ENCODE measurements at places on chromosomes 4 and X.

GRCh38 chrX:72421797-72422196 lies 116.1 kb upstream of the CITED1 start:
- DNase-seq: no peak

- no peak for DNase-seq
Measured at GRCh38 chr4:112840061-112840460, 203.1 kb downstream of the LARP7 start.

DNA sequence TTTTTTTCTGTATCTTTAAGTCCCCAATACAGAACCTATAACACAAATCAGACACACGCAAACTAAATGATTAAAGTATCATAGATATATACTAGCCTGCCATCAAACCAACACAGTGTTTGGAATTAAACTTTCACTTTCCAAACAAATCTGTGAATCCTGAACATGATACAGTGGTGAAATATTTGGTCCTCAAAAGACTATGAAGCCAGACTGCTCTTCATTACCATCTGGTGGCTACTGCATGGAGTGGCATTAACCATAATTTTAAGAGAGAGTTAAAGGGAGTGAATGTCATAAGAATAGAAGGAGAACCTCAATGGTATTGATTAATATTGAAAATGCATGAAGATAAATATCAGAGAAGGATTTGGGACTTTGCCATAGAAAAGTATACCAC lies 9.2 kb upstream of the GABRA4 start:
- no peak for DNase-seq

DNA sequence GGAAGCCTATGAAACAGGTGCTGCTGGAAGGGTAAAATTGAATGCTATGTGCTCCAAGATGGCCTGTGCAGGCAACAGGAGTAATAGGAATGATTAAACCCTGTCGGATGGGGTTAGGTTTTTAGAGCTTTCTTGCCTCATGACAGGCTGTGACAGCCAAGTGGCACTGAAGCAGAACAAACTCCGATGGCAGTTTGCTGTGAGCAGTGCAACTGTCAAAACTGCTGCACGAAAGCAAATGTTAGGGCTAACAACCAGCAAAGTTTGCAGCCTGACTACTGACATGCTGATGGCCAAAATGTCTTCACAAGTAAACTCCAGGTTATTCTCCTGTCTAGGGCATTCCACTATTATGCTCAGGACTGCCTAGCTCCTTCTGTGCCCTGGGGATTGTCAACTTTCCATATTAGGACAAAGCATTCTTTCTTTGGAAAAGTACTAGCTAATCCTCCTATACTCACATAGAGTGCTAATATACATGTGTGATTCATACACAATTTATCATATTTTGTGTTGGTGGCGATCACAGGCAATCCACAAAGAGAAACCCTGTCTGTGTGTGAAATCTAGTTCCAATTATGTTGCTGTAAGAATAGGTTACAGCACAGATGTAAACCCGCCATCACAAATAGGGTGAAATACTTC lies 486.6 kb upstream of the TENM3 start:
- DNase-seq: no peak

GRCh38 chr4:26077756-26078155 lies 163.7 kb downstream of the SMIM20 start:
- DNase-seq: no peak

DNA sequence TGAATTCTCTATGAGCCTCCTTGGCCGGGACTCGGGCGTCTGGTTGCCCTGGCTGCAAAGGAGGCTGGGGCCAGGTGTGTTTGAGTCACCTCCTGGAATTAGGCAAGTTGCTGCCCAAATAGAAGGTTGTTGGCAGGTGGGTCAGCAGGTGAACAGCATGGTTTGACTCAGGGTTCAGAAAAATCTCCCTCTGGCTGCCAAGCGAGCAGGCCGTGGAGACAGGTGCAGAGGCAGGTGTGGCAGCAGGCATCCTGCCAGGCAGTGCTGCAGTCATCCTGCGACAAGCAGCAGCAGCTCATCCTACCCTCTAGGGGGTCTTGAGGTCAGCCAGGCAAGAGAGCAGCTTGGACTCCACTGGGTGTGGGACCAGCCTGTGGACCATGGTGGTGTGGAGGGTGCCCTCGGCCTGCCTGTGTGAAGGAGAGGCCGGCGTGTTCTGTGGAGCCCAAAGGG lies 8.2 kb downstream of the MSANTD1 start:
- no peak for DNase-seq

- no peak for DNase-seq
Measured at GRCh38 chrX:85619962-85620361, 240.5 kb upstream of the POF1B start.

GRCh38 chrX:17595456-17596035 lies 141.7 kb upstream of the SCML1 start:
- no peak for DNase-seq

GRCh38 chr4:41098093-41099048 lies 116.0 kb downstream of the APBB2 start:
- no peak for DNase-seq

- no peak for DNase-seq
Measured at GRCh38 chr4:39591290-39591689, 47.4 kb downstream of the SMIM14 start.

GRCh38 chrX:32195611-32196010 lies 1015.7 kb downstream of the DMD start:
- no peak for DNase-seq

DNA sequence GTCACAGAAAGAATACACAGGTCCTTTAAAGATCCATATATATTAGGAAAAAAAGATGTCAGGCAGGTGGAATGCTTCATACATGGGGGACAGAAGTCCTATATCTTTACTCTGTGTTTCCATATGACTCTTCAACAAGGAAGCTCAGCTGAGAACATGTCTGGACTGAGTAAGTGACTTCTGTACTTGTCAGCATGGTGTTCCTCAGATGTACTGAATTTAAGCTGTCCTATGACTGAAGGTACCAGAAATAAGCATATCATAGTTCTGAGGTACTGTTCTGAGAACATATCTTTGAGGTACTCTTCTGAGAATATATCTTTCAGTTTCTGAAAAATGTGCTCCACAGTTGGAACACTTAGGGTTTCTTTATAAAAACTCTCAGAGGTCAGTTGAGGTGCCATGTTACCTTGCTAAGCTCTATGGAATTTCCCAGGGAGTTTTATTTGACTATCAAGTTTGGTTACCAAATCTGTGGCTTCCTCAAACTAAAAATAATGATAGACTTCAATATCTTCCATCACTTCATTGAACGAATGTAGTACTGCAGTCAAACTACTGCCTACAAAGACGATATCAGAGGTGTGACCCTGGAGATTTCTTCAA lies 597.2 kb upstream of the GNPDA2 start:
- DNase-seq: no peak

DNA sequence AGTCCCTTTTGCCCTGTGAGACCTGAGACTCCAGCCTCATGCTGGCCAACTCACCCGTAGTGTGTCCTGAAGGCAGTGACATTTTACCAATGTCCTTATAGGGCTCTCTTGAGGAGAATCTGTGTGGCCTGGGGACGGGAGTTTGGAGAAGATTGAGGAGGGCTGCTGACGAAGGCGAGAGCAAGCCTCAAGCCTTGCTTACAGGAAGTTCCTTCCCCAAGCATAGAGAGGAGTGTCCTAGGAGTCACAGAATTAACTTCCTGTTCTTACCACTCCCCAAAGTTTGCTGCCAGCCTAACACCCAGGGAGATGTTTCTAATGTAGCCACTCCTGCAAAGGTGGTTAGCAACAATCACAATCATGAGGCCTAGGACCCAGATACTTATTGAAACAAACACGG lies at the start of gene NXF3:
Gene NXF3, minus strand, starts transcription at position 202 of the 400 bp plus-strand sequence. Its CDS starts 120 bp downstream, at position 82.
- DNase-seq: no peak

DNA sequence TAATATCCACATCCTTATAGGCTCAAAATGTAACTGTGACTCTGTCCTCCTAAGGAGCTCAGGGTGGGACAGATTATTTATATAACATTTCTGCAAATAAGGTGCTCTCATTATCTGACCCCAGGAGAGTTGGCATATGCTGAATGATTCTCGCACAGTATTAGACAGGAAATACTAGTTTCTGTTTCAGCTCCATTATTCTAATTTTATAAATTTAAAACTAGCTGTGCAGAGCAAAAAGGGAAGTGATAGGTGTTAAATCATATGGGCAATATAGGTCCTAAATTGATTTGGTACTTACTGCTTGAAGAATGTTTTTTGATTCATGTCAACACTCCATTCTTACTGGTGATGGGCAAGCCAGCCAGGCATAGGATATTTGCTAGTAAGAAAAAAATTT lies 141.5 kb downstream of the GLRA2 start:
- no peak for DNase-seq

DNA sequence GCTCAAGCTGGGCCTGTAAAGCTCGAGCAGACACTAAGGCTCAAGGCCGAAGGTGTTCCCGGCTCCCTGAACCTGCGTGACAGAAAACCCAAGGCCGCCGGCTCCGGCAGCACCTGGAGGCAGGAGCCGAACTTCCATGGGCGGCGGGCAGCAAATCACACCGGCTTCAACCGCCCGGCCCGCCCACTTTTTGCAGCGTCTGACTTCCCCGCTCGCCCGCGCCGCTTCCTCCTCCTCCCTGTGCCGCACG lies 940 bp upstream of the NSD2 start:
- DNase-seq: no peak

- DNase-seq: no peak
Measured at GRCh38 chr4:188960411-188961093, 821.3 kb downstream of the TRIML1 start.

- DNase-seq: no peak
Measured at GRCh38 chr4:6153874-6154273, 46.5 kb downstream of the JAKMIP1 start.

GRCh38 chr4:86048426-86048825 lies 311.4 kb downstream of the MAPK10 start:
- no peak for DNase-seq

DNA sequence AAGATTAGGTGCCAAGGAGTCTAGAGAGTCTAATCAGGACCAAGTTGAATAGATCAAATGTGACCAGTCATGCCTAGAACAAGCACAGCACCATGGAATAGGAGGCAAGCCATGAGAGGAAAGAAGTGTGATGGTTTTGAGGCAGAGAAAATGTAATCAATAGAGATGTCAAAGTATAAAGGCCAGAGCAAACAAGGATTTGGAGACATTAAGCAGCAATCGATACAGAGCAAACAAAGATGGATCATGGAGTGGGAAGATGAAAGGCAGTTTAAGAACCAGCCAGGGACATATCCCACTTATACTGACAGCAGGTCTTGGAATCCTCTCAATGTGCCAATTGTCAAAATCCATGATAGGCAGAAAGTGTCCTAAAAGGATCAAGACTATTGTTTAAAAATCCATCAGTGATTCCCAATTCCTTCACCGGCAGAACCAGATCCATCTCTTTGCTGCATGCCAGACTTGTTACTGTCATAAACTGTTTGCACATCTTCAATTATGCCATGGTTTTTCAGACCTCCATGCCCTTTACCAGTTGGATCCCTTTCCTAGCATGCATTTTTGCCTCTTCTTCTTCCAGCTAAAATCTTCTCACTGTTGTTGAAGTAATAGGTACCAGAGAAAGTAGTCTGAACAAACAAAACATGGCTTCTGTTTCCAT lies 520.7 kb upstream of the ARX start:
- DNase-seq: no peak

DNA sequence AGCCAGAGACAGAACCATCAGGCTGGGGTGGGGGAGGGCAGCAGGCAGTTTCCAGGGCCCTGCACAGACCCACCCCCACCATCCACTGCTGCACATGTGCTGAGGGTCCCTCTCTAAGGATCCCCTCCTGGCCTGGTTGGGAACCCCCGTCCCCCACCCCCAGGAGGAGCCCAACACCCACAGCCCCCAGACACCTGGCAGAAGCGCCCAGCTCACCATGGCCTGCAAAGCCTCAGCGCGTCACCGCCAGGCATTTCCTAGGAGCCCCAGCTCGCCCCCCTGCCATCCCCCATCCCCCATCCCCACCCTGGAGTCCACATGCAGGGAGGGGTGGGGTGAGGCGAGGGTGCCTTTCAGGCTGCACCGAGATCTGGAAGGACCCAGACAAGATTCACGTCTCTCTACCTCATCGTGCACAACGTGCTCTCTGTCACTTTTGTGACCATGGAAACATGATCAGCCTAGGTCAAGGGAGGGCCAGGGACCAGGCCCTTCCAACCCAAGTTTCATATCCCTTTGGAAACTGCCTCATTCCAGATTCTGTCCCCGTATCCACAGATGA lies 9.3 kb downstream of the MXD4 start:
- DNase-seq: no peak

GRCh38 chr4:182521011-182521410 lies 277.8 kb downstream of the TENM3 start:
- DNase-seq: no peak

DNA sequence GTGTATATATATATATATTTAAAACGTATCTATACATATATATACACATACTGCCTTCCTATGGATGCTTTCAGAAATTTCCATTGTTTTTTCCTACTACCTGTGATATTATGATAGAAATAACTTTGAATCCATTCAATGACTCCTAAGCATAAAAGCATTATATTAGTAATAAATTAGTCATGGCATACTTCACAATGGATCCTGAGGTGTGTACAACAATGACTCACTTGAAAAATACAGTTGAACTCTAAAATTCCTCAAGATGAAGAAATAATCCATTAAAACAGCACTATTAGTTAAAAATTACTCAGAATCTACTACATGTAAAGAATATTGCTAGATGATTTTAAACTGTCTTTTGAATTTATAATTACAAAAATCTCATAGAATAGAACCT lies 201.1 kb downstream of the STPG2 start:
- no peak for DNase-seq

- DNase-seq: no peak
Measured at GRCh38 chr4:115515366-115515765, 401.9 kb upstream of the NDST4 start.

DNA sequence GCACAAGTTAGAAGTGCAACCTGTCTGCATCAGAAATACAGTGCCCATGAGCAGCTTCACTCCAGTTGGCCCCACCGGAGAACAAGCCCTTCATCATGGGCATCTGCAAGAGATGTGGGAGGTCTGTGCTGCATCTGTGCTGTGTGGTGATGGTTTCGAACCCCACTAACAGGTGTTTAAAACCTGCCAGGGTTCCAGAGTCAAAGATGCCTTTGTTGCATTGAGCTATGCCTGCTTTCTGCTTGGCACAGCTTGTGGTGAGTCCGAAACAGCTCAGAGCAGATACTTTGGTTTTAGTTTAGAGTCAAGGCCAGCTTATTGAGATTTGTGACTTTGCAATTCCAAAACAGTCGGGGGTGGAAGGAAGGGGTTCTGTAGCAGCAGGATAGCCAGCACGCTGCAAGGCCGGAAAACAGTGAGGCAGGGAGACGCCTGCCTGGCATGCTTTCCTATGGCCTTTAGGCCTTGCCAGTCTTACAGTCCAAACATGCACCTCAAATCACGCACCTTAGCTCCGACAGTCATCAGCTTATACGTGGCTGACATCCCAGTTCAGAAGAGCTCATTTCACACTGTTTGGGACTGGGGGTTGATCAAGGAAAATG lies 21.8 kb downstream of the MAGEA9 start:
- no peak for DNase-seq

- no peak for DNase-seq
Measured at GRCh38 chrX:127190381-127190780, 370.9 kb downstream of the PRR32 start.

Data from T1000 (cell line).